ENCODE measurements at places on chromosomes 6 and 20.

DNA sequence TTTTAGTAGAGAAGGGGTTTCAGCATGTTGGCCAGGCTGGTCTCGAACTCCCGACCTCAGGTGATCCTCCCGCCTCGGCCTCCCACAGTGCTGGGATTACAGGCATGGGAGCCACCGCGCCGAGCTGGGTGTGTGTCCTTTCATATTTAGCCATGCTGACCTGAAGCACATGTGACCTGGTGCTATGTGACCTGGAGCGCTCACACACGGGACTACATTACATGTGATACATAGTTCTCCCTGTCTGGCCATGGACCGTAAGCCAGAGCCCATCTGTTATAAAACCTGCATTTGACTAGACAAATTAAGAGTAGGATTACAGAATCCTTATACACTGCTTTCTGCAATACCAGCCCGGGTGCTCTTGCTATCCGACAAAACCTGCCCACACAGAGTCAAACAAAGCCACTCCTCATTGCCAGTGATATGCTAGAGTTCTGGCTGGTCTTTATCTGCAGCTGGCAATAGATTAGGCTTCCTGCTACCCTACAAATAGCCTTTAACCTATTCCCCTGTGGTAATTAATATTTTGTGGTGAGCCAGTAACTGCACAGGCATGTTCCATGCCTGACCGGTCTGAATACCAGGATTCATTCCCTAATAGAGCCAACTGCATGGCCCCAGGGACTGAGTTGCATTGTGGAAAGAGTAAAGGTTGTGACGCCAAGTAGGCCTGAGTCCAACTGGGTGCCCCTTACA lies 26.3 kb upstream of the FAM50B start:
- no peaks in the 10 kb centered on the region for H3K27me3 ChIP-seq
- DNase-seq = peak; percentile 34
- peaks cover 25% of the 10 kb centered on the region for H3K4me1 ChIP-seq
- H3K36me3 ChIP-seq = no peaks in the 10 kb centered on the region
- no peak overlapping the region for H3K27ac ChIP-seq

DNA sequence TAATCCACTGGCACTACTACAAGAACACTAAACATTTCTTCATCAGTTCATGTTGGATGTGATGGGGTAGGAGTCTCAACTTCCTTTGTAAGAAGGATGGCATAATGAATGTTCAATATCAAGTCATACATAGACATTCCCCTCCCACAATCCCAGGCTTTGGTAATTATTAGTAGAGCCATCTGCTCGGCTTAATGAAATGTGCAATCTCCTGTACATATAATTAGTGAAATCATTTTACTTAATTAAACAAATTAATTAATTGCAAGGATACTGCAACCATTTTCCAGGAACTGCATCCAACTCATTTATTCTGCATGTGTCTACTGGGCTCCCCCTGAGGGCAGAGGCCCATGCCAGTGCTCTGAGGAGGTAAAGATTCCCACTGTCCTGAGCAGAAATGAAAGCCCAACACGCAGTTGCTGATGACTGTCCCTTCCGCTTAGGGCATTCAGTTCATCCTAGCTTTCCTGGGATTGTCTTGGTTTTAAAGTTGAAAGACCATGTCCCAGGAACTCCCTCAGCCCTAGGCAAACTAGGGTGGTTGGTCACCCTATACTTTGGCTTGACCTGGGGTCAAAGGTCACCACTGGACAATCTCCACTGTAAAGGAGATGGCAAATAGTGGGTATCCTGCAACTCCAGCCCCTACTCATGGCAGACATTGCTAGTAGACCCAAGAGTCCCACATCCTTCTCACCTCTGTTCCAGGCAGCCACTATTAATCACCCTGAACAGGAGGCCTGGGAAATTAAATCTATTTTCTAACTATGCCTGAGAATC lies 109.8 kb downstream of the TRERF1 start:
- no peak overlapping the region for H3K27ac ChIP-seq
- no peaks in the 10 kb centered on the region for H3K36me3 ChIP-seq
- H3K4me3 ChIP-seq = no peak overlapping the region

DNA sequence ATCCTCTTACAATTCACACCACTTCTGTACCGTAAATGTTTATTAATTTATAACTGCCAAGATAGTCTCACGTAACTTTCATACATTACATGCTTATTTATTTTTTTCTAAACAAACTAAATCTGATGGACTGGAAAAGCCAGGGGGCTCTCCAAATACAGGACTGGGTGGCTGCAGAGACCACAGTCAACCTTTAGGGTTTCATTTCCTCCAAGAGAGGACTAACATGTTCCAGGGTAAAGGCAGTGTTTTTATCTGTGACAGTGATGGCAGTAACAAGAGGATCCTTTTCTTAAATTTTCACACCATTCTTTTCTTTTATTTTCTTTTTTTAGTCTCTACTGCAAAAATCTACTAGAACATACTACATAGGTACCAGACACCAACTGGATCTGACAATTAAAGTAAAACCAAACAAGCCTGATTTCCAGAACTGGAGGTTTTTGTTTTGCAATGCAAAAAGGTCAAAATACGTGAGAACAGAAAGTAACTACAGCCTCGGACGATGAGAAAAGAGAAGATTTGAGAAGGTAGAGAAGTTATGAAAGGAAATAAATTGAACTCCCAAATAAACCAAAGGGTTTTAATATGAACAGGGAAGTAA lies 1.2 kb downstream of the LMBRD1 start:
- H3K36me3 ChIP-seq = no peaks in the 10 kb centered on the region
- no peaks in the 10 kb centered on the region for H3K27me3 ChIP-seq
- H3K27ac ChIP-seq = peak overlapping the region; percentile 63
- H3K4me1 ChIP-seq = peaks cover 11% of the 10 kb centered on the region

- no peak overlapping the region for H3K4me3 ChIP-seq
- no peaks in the 10 kb centered on the region for H3K36me3 ChIP-seq
- peaks cover 11% of the 10 kb centered on the region for H3K4me1 ChIP-seq
Measured at GRCh38 chr20:35215066-35215956, 11.2 kb upstream of the MMP24 start.

DNA sequence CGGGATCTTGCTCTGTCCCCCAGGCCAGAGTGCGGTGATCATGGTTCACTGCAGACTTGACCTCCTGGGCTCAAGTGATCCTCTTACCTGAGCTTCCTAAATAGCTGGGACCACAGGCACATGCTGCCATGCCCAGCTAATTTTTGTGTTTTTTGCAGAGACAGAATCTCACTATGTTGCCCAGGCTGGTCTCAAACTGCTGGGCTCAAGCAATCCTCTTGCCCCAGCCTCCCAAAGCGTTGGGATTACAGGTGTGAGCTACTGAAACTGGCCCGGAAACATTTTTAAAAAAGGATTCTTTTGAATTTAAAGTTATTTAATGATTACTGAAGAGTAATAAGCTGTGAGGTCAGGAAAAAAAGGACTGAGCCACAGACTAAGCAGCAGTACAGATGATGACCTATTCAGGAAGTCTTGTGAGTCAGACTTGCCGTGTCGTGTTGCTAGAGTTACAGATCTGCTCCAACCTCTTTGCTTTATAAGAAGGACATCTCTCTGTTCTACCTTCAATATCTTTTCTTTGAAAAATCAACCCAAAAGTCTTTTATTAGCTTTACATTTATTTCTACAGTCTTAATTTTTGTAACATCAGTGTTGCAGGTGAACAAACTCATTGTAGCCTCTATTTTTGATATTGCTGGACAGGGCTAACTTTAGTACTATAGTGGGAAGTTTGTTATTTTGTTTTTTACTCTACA lies 108.7 kb downstream of the NCOA3 start:
- peak overlapping the region; percentile 8 for H3K4me3 ChIP-seq
- peaks cover 30% of the 10 kb centered on the region for H3K4me1 ChIP-seq
- no peaks in the 10 kb centered on the region for H3K27me3 ChIP-seq
- peak overlapping the region; percentile 81 for H3K27ac ChIP-seq

GRCh38 chr20:62208061-62208794 lies 11.8 kb downstream of the HRH3 start:
- H3K36me3 ChIP-seq = no peaks in the 10 kb centered on the region
- no peaks in the 10 kb centered on the region for H3K27me3 ChIP-seq
- H3K4me1 ChIP-seq = no peaks in the 10 kb centered on the region
- no peak for DNase-seq
- H3K4me3 ChIP-seq = no peak overlapping the region

DNA sequence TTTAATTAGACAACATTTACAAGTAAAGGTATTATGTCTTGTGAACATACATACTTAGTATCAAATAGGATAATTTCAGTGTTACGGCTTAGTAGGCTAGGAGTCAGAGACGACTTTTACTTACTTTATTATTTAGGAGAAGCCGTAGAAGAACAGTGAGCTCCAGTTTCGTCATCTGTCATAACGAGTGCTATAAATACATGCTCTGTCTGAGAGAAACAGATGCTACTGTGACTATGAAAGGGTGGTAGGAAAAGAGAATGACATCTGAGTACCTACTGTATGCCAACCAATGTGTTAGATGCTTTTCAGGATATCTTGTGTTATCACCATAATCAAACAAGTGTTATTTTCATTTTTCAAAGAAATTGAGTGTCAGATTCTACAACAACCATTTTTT lies 119.0 kb downstream of the EYA4 start:
- no peaks in the 10 kb centered on the region for H3K36me3 ChIP-seq
- H3K4me3 ChIP-seq = no peak overlapping the region
- no peak for DNase-seq
- no peak overlapping the region for H3K27ac ChIP-seq
- no peaks in the 10 kb centered on the region for H3K4me1 ChIP-seq

GRCh38 chr6:5191722-5192121 lies 69.0 kb downstream of the LYRM4 start:
- H3K4me3 ChIP-seq = no peak overlapping the region
- peaks cover 15% of the 10 kb centered on the region for H3K4me1 ChIP-seq
- no peaks in the 10 kb centered on the region for H3K36me3 ChIP-seq
- H3K27ac ChIP-seq = no peak overlapping the region
- no peaks in the 10 kb centered on the region for H3K27me3 ChIP-seq
- no peak for DNase-seq

- no peaks in the 10 kb centered on the region for H3K4me1 ChIP-seq
- 0 out of 2 replicates have a peak, but pooled peaks cover 14% of the 10 kb centered on the region for H3K36me3 ChIP-seq
- no peak overlapping the region for H3K27ac ChIP-seq
- no peaks in the 10 kb centered on the region for H3K27me3 ChIP-seq
- no peak for DNase-seq
- no peak overlapping the region for H3K4me3 ChIP-seq
Measured at GRCh38 chr6:104829183-104829958, 30.3 kb downstream of the HACE1 start.

- no peaks in the 10 kb centered on the region for H3K4me1 ChIP-seq
- no peak for DNase-seq
- H3K27ac ChIP-seq = no peak overlapping the region
- no peaks in the 10 kb centered on the region for H3K36me3 ChIP-seq
Measured at GRCh38 chr6:137157601-137158000, 15.8 kb downstream of the IL22RA2 start.

GRCh38 chr20:14114065-14114704 lies 118.9 kb downstream of the MACROD2 start:
- no peaks in the 10 kb centered on the region for H3K27me3 ChIP-seq
- H3K27ac ChIP-seq = no peak overlapping the region
- H3K36me3 ChIP-seq = no peaks in the 10 kb centered on the region
- no peaks in the 10 kb centered on the region for H3K4me1 ChIP-seq

DNA sequence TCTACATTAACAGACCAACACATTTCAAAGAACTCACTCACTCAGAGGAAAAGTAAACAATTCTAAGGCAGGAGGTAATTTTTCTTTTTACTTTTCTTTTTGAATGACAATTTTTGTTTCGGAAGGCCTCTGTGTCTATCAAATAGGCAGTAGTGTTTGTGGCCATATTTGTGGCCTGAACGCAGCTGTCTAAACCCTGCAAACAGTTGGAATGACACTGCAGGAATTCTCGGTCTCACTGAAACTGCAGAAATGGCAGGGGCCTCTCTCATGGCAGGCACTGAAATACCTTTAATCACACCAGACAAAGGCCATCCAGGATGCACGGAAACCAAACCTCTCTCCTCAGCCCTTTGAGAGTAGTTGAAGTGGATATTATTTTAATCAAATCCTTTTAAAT lies 30.4 kb downstream of the FYN start:
- no peaks in the 10 kb centered on the region for H3K36me3 ChIP-seq
- H3K4me3 ChIP-seq = no peak overlapping the region
- DNase-seq = no peak
- H3K4me1 ChIP-seq = peaks cover 10% of the 10 kb centered on the region

- H3K36me3 ChIP-seq = no peaks in the 10 kb centered on the region
- DNase-seq = no peak
- no peaks in the 10 kb centered on the region for H3K27me3 ChIP-seq
- H3K4me3 ChIP-seq = no peak overlapping the region
- no peak overlapping the region for H3K27ac ChIP-seq
- H3K4me1 ChIP-seq = no peaks in the 10 kb centered on the region
Measured at GRCh38 chr6:163341224-163342061, 73.1 kb upstream of the QKI start.

All from GM23248 (cell line).